ENCODE measurements at places on chromosomes 7 and 10.

- no peak for DNase-seq
Observed at GRCh38 chr7:26477381-26477990, 185.8 kb downstream of the SNX10 start.

GRCh38 chr7:33487998-33488682 is 358.8 kb downstream of the BBS9 start:
- DNase-seq = no peak

DNA sequence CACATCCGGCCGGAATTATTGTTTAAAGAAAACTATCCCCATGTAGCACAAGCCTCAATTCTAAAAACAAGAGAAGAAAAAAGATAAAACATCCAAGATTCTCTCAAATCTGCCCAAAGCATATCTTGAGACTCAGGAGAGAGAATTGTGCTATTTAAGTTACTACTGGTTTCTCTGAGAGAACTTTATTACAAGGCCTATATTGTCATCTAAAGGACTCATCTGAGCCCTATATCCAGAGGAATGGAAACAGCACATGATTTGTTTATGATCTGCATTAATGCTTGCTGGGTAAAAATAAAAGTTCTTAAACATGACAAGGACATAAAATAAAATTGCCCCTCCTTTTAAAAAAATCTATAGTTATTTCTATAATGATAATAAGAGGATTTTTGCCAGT is 25.0 kb downstream of the LRRN3 start:
- DNase-seq = no peak

DNA sequence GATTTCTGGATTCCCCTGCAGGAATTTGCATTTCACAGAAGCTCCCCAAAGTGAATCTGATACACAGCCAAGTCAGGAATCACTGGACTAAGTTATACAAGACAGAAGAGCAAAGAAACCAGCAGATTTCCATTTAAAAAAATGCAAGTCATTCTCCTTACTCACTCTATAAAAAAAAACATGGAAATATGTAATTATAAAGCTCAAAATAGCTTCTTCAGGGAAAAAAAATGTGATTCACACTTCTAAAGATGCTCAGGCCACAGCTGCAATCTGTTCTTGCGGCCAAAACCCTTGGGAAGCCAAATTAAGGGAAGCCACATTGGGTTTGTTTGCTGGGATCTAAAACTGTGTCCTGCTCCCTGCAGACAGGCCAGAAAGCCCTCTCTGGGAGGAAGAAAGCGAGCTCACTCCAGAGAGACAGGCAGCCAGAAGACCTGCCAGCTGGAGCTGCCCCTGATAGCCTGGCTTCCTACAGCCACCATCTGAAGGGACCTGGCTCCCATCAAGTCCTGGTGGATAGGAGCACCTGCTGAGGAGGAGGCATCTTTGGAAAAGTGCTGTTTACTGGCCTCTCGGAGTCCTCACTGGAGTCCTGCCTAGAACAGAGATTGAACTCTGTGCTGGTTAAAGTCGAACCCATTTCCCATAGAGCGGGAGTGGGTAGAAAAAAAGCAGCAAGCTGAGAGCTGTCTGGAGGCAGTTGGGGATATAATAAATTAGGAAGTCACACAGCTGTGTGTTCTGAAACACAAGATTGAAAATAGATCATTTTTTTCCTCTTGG is 359.2 kb upstream of the AOAH start:
- DNase-seq = no peak

- DNase-seq = no peak
Observed at GRCh38 chr10:132546567-132547420, 9.2 kb downstream of the INPP5A start.

All from SW 1271 (cell line).